ENCODE measurements at places on chromosomes 3 and 15. TPM values are rescaled to one million over a fixed set of nuclear protein-coding genes. Genes with fewer than 3 reads are reported as not detected.

DNA sequence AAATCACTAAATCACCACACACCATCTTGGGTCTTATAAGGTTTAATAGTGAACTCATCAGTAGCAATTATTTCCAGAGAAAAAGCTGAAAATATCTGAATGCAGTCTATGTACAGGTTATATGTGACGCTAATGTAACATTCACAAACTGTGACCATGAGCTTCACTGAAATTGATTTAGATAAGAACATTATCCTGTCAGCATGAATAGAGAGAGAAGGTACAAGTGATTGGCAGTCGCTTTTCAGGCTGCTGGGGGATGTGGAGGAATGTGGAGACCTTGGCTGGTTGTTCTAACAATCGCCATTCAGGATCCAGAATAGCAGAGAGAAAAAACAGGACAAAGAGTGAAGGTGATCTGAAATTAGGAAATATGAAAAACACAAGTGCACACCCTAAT is 98.1 kb downstream of the CADPS start:
- no peak for DNase-seq

DNA sequence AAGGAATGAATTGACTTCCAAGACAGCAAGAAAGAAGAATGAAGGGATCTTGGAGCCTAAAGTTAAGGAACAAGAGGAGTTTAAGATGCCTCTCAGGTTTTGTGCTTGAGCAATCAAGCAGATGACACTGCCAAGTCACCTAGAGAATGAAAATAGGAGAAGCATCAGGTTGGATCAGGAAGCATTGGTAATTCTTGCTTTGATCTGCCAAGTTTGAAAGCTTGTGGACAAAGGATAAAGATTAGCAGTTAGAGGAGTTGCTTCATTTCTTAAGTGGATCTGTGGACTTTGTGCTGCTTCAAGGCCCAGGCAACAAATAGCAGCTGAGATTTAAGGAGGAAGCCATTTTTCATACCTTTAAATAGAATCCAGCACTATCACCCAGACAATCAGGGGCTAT is 35.6 kb downstream of the FRMD5 start:
- no peak for DNase-seq

DNA sequence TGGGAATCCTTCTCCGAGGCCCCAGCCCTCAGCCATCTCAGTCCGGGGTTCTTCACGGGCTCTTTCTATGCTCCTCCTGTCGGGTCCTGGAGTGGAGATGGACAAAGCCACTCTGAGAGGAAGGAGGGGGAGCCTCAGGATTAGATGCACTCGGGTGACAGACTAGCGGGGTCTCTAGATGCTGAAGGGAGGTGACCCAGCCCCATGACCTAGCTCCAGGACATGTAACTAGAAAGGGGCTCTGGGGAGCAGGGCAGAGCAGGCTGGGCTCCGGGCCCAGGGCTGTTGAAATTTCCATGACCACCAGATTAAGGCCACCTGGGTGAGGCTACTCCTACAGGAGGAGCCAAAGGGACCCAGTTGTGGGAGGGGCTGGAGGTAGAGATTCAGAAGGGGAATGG is 14.8 kb upstream of the SKIC8 start:
- no peak for DNase-seq

DNA sequence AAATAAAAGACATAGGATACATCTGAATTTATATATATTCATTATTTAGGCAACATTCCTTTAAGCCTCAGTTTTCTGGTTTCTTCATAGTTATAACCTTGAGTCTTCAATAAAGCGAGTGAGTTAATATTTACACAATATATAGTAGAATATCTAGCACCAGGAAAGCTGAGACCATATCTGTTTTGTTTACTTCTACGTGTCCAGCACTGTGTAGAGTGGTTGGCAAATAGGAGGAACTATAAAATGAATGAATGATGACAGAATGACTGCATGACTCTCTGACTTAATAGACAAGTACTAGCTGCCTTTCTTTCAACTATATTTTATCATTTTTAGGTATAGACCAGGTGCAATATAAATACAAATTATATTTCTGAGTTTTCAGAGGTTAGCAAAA is 197.8 kb upstream of the RBMS3 start:
- DNase-seq: no peak

The SCN11A gene
- total RNA-seq: not detected

DNA sequence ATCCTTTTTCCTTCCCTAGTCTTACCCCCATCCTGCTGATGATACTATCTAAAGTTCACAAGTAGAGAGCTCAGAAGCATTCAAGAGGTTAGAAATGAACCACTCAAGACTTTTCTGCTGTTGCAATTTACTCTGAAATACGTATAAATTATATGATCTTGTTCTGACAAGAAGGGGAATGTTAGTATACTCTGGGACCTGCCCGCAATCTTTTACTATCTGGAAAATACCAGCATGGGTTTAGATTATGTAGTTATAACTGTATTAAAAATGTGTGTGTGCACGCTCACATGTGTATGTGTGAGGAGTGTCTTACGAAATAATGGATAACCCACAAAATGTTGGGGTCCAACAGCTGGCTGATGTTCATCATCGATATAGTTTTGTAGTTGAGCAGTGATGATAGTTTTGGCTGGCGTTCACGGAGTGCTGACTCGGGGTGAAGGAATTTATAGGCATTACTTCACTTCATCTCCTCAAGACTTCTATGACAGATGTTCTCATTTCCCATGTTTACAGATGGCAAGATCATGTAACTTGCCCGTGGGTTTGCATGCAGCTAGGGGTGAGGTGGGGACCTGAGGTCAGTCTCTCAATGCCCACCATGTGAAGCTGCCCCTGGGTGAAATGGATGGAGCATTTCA is 297.5 kb upstream of the LYSMD4 start:
- DNase-seq: no peak

- DNase-seq: no peak
Measured at GRCh38 chr3:112740835-112741234, 99.9 kb upstream of the CCDC80 start.

All from activated CD8-positive, alpha-beta T cell treated with anti-CD3 and anti-CD28 coated beads, Interleukin-2, amount 10 ng/mL, durations not matched to agents 7 days and 5 days (primary cell).